ENCODE measurements at places on chromosomes 5 and 9. TPM values are rescaled to one million over a fixed set of nuclear protein-coding genes. Genes with fewer than 3 reads are reported as not detected.

Gene SLC6A19
- not detected for total RNA-seq

GRCh38 chr5:68250661-68251298 lies 35.2 kb downstream of the PIK3R1 start:
- no peak for DNase-seq

DNA sequence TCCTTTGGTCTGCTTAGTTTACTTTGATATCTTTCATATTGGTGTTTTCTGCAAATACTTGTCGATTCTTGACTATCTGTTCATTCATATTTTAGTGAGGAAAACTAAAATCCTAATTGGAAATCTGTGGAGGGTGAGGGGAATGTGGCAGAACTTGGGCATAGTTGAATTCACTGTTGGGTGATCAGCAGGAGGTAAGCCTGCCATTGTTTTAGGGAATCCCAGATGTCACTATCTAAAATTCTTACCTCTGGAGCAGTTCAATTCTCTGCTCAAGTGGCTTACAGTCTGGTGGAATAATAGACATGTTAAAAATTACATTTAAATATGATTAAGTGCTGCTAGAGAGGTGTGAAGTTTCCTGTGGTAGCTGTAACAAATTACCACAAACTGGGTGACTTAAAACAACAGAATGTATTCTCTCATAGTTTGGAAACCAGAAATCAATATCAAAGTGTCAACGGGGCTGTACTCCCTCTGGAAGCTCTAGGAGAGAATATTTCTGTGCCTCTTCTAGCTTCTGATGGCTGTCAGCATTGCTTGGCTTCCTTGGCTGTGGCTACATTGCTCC lies 90.3 kb upstream of the GCNT4 start:
- DNase-seq = no peak

DNA sequence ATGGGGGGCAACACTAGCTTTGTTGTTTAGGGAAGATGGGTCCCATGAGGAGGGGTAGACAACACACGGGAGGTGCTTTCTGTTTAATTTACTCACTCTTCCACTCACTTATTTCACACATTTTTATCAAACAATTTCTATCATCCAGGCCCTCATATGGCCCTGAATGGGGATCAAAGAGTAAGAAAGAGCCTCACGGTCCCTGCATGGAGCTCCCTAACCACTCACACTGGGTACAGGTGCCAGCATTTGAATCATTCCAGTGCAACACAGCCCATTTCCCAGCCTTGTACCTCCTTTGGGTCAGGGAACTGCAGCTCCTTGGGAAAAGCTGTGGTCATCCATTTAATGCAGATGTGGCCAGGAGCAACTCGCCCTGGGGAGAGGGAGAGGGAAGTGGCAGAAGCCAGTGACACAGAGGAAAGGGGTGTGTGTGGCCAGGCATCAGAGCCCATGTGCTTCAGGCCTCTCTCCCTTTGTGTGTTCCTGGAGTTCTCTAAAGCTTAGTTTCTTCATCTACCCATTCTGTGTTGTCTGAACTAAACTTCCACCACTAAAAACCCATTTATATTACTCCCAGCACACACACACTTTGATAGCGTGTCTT lies 185.4 kb downstream of the PJA2 start:
- no peak for DNase-seq

- DNase-seq = no peak
Measured at GRCh38 chr5:79872291-79872690, 118.8 kb downstream of the MTX3 start.

GRCh38 chr9:113638897-113639296 lies 175.4 kb downstream of the RGS3 start:
- DNase-seq = no peak

DNA sequence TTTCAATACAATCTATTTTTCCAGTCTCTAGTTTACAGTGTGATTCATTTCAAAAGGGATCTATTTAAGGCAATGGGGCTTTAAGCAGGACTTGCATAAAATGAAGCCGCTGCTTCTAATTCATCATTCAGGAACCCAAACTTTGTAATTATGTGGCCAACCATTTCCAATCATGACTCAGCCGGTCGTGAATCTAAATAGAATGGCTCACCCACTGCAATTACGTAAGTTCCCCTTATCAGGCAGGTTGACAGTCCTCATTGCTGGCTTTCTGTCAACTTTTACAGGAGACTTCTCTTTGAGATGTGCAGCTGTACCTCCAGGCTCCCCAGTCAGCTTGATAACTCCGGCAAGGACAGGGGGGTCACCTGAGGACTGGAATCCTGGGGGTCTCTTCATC lies 152.8 kb upstream of the DAP start:
- DNase-seq = no peak

DNA sequence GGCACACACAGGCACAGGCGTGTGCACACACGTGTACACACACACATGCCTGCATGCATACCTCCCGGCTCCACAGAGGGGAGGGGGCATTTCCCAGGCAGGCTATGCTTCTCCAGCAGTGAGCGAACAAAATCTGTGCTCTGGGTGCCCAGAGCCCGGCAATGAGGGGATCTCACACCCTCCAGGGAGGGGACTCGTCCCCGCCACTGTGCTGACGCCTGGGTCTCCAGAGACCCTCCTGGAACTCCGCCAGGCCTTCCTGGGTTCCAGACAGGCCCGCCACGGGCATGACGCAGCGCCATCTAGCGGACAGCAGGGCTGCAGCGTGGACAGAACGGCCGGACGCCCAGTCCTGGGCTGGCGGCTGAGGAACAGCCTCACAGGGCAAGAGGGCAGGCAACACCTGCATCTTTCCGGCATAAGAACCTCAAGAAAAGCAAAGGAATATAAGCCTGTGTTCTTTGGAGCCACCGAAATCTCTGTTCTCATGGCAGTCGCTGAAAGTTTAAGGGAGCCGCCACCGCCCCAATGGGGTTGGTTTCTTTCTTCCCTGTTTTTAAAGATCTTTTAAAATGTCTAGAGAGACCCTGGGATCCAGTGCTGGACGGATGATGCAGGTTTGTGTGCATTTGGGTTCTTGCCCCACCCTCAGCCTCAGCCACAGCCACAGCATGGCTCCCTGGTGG lies 135.6 kb upstream of the PPP1R26 start:
- DNase-seq = peak; percentile 43

- DNase-seq = no peak
Measured at GRCh38 chr5:170110403-170111087, 4.8 kb downstream of the FOXI1 start.

GRCh38 chr9:134434894-134435506 lies 108.7 kb downstream of the RXRA start:
- no peak for DNase-seq

Gene EDIL3
- total RNA-seq = not detected

- peak; percentile 64 for DNase-seq
Measured at GRCh38 chr5:132011622-132012343, at the start of gene ACSL6. Gene ACSL6 (minus strand): TSS chr5:132011658. CDS start chr5:132011553, 105 bp downstream.

Gene CAMK2A
- not detected for total RNA-seq

Gene GPBP1
- 149 TPM for total RNA-seq

Gene FAT2
- total RNA-seq = not detected

GRCh38 chr9:12719431-12719830 lies 26.2 kb downstream of the TYRP1 start:
- no peak for DNase-seq

DNA sequence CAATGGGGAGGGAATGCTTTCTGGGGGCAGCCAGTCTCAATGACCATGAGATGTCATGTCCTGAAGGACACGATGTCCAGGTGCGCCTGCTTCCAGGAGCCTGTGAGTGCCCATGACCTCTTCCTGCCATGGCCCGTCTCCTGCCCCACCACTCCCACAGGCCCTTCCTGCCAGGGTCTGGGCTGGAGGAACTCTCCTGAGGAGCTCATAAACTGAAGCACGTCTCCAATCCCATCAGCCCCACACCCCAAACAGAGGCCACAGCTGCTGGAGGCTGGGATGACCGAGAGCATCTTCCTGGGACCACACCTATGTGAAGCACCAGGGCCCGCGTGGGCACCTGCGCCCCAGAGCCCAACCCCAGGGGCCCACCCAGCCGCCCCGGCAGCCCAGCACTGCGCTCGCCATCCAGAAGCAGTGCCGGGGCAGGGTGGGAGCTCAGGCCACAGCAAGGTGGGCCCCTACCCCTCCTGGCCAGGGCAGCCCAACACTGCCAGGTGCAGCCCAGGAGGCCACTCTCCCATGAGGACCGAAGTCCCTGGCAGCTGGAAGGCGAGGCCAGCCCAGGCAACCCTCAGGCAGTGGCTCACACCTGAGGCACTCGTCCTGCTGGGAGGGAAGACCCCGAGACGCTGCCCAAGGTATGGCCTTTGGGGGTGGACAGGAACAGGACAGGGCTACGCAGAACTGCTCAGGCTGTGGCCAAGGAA lies 53.9 kb upstream of the UBAC1 start:
- DNase-seq = no peak
